ENCODE measurements at places on chromosomes 1 and 21. TPM values are rescaled to one million over a fixed set of nuclear protein-coding genes. Genes with fewer than 3 reads are reported as not detected.

Gene CSF3R
- total RNA-seq: not detected

Gene CACHD1
- total RNA-seq: 1.7 TPM

Gene AXDND1
- 0.29 TPM for total RNA-seq

Gene S100A8
- total RNA-seq: not detected

Gene SPATA46
- not detected for total RNA-seq

Gene CHD5
- 1.0 TPM for total RNA-seq

Gene KRTAP10-11
- total RNA-seq: not detected

Data from A549 treated with RU486 at 1 μM for 4 hours (cell line).